GOT3 (cell line): ENCODE measurements at places on chromosomes 4 and X.

- DNase-seq, result no peak
These were observed 224.7 kb upstream of the SFRP2 start for GRCh38 chr4:154013576-154013975.

- no peak for DNase-seq
These were observed 142.9 kb upstream of the SLC4A4 start for GRCh38 chr4:71195924-71196323.

- no peak for DNase-seq
These were observed 89.8 kb downstream of the PDGFRA start for GRCh38 chr4:54318904-54319303.

- DNase-seq, result no peak
These were observed 275.3 kb upstream of the FGF13 start for GRCh38 chrX:138986866-138987265.

DNA sequence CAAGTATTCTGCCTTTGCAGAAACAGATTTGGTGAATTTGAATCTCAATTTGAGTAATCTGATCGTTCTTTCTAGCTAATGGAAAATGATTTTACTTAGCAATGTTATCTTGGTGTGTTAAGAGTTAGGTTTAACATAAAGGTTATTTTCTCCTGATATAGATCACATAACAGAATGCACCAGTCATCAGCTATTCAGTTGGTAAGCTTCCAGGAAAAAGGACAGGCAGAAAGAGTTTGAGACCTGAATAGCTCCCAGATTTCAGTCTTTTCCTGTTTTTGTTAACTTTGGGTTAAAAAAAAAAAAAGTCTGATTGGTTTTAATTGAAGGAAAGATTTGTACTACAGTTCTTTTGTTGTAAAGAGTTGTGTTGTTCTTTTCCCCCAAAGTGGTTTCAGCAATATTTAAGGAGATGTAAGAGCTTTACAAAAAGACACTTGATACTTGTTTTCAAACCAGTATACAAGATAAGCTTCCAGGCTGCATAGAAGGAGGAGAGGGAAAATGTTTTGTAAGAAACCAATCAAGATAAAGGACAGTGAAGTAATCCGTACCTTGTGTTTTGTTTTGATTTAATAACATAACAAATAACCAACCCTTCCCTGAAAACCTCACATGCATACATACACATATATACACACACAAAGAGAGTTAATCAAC is 15.3 kb downstream of the PLP1 start:
- DNase-seq, result no peak

GRCh38 chrX:106933538-106933961 is 13.3 kb downstream of the CLDN2 start:
- DNase-seq, result no peak

DNA sequence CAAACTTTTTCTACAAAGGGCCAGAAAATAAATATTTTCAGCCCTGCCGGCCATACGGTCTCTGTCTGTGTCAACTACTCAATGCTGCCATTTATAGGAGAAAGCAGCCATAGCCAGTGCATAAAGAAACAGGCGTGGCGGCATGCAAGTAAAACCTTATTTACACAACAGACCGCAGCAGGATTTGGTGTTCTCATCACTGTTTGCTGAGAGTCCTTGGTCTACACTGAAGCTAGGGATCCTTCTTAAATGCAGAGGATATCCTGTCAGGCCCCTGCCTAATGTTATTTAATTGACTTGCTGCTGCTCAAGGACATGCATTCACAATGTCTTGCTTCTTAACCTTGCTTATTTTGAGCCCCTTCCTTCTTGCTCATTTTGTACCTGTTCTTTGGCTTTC is 54.7 kb downstream of the CPE start:
- no peak for DNase-seq

- DNase-seq, result no peak
These were observed 113.9 kb downstream of the NYX start for GRCh38 chrX:41561045-41561444.

DNA sequence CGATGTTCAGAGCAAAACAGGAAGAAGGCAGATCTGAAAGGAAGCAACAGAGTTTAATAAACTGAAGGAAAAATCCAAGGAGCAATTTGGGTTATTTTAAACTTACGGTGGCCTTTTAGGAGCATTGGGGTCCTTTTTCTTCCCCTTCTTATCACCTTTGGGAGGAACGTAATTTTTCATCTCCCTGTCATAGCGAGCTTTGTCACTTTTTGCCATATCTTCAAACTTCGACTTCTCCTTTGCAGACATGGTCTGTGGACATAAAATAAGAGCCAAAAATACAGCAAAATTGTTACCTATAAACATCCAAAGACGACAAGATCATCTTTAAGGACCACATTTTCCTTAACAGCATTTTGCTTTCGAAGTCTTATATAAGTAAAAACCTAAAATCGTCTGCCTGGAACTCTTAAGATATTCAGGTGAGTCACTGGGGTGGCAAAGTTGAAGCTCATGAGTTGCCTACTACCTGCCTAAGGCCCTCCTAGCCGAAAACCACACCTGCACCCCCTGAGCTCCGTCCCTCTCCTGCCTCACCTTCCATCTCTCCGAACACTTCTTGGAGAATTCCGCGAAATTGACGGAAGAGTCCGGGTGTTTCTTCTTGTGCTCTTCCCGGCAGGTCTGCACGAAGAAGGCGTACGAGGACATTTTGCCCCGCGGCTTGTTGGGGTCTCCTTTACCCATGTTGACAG is 1.0 kb downstream of the HMGB2 start:
- no peak for DNase-seq

- DNase-seq, result no peak
These were observed 22.6 kb upstream of the CLCN4 start for GRCh38 chrX:10133980-10134676.

- no peak for DNase-seq
These were observed 31.6 kb downstream of the DCUN1D4 start for GRCh38 chr4:51874551-51874950.
